NCI-H1048 (cell line): ENCODE measurements at places on chromosomes 12 and 14.

GRCh38 chr12:19423166-19423930 is 15.9 kb upstream of the AEBP2 start:
- DNase-seq: no peak

- DNase-seq: no peak
Observed at GRCh38 chr12:122206111-122206881, 2.8 kb downstream of the B3GNT4 start.

DNA sequence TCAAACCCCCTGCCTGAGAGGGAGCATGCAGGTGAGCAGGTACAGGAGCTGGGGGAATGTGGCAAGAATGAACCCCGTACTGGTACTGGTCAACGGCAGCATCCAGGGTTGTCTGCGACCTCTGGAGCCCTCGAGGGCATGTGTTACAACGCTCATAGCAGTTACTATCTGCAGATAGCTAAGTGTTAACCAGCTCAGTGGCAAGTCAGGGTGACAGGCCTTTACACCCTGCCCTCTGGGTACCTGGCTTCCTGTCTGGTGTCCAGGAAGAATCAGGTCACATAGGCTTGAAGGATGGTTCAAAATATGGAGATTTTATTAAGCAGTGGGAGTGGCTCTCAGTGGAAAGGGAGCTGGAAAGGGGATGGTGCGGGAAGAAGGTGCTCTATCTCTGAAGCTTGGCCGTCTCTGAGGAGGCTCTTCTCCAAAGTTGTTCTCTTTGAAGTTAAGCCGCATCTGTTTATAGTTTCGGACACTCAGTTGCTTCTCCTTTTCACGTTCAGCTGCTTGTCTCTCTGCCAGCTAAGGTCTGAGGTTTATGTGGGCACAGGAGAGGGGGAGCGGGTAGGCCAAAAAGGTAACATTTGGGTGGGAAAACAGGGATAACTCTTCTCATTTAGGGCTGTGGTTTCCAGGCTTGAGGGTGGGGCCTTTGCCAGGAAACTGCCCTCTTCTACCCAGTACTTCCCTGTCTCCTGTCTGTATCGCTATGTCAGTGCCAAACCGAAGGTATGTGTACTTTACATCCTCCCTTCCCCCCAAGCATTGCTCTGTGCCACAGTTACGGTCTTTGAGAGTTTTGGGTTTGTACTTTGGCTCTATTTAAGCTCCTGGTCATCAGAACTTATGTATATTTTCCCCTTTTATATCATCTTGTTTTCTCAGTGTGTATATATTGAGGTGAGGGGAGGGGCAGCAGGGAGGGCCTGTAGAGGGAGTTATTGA is 305.8 kb downstream of the RGS6 start:
- no peak for DNase-seq

DNA sequence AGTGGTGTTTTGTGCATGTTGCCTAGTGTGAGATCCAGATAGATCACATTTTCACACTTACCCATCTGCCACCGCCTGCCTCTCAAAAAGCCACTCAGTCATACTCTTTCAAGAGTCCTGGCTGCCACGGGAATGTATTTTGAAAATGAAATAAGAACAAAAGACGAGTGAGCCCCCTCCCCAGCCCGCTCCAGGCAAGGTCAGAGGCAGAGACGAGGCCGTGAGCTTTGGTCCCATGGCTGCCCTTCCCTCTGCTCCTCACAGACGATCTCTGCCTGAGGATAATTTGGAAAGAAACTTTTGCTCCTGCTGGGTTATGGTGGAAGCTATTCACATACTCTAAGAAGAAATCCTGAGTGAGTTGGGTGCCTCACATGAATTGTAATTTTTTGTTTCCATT is 924.3 kb downstream of the BCL11B start:
- DNase-seq: no peak

DNA sequence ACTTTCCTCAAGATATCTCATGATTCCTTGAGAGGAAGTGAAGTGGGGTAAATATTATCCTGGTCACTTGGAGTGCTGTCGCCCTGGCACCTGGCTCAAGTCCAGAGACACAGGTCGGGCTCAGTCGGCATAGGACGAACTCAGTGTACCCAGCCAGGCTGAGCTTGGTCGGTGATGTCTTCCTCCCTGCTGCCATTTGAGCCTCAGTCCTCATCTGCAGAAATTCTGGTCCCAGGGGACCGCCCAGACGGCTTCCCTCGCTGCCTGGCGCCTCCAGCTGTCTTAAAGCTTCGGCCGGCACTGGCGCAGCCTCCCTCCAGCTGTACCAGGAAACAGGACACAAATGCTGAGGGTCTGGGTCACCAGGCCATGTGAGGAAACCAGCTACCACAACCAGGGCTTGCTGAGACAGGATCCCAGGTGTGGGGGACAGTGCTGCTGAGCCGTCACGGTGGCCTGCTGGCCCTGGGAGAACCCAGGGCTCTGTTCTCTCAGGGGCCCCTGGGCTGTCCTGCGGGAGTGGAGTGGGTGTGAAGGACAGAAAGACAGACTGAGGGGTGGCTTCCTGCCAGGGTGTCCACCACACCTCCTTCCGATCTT is 5.0 kb upstream of the KLC1 start:
- no peak for DNase-seq
